ENCODE measurements at places on chromosomes 11 and 22. TPM values are rescaled to one million over a fixed set of nuclear protein-coding genes. Genes with fewer than 3 reads are reported as not detected.

The KDM4E gene
- not detected for total RNA-seq

The MYOD1 gene
- total RNA-seq, result not detected

The PATE2 gene
- total RNA-seq, result not detected

The BRSK2 gene
- 53.2 TPM for total RNA-seq

The DSCAML1 gene
- 2.1 TPM for total RNA-seq

The NNMT gene
- total RNA-seq, result 2.4 TPM

The RIMBP3C gene
- total RNA-seq, result not detected

The TUBA8 gene
- total RNA-seq, result 3.2 TPM

The KCNQ1 gene
- total RNA-seq, result 3.1 TPM

The H19 gene
- 17,961 TPM for total RNA-seq

The TMEM191B gene
- 2.2 TPM for total RNA-seq

The PLA2G3 gene
- 2.6 TPM for total RNA-seq

DNA sequence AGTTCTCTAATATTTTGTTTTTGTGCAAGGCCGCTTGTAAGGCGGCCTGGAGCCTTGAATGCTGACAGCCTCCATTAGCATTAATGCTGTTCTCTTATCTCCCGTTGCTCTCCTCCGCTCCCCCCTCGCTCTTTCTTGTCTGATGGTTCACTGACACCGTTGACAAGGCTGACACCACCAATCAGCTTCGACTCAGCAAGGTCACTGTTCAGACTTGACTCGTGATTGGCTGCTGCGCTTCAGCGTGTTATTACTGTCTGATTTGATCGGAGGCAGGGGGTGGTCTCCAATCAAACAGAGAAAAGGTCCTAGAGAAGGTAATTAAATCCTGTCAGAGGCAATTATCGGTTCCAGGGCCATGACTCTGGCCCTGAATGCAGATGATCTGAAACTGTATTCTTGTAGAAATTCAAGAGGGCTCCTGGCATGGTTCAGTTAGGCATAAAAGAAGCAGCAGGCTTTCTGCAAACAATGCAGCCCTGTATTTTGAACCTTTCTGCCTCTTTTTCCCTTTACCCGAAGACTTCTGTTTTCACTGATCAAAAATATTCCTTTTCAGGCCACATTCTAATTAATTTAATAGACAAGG is 49.3 kb upstream of the MPPED2 start:
- peaks cover 17% of the 10 kb centered on the region for H3K4me1 ChIP-seq
- no peaks in the 10 kb centered on the region for H3K36me3 ChIP-seq
- no peak overlapping the region for H3K27ac ChIP-seq
- peak overlapping the region; percentile 67 for H3K4me3 ChIP-seq
- H3K27me3 ChIP-seq, result no peaks in the 10 kb centered on the region

GRCh38 chr11:19466314-19466713 is 225.6 kb upstream of the E2F8 start:
- H3K36me3 ChIP-seq, result no peaks in the 10 kb centered on the region
- H3K27me3 ChIP-seq, result peaks cover 30% of the 10 kb centered on the region
- H3K27ac ChIP-seq, result no peak overlapping the region
- no peaks in the 10 kb centered on the region for H3K4me1 ChIP-seq
- H3K4me3 ChIP-seq, result no peak overlapping the region

DNA sequence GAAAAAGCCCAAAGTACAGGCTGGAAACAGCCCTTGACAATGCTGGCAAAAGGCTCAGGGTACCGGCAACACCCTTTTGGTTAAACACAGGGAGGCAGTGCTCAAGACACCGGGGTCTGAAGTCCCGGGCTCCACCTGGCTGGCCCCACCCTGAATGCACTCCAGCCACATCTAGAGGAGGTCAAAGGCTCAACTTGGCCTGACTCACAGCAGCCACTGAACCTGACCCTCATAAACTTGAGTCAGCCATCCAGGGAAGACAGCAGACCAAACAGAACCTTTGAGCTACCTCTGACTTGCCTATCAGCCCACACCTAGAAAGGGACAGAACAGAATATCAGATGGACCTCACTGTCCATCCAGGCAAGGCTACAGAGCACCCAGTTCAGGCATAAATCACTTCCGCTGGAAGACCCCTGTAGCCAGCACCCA is 3.8 kb downstream of the CFL1 start:
- H3K27me3 ChIP-seq, result no peaks in the 10 kb centered on the region
- peak overlapping the region; percentile 45 for H3K4me3 ChIP-seq
- peaks cover 17% of the 10 kb centered on the region for H3K4me1 ChIP-seq
- peaks cover 31% of the 10 kb centered on the region for H3K36me3 ChIP-seq

GRCh38 chr11:83521647-83522596 is 235.8 kb upstream of the CCDC90B start:
- no peak overlapping the region for H3K4me3 ChIP-seq
- H3K27ac ChIP-seq, result no peak overlapping the region
- H3K4me1 ChIP-seq, result peaks cover 11% of the 10 kb centered on the region
- H3K27me3 ChIP-seq, result peaks cover 16% of the 10 kb centered on the region

DNA sequence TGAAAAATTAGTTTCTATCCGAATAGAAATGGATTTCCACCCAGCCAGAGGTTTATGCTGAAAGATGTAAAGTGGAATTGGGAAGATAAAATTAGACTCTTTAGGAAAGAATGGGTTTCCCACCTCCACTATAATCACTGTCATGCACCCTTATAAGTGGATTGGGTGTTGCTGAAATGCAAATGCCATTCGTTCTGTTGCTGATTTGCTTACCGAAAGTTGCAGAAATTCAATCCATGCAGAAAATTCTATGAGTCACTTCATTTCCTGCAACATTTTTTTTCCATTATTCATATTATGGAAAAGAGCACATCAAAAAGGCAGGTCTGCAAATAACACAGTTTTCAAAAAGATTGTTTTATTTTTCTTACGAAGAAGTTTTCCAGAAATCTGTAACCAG is 65.6 kb downstream of the LDLRAD3 start:
- H3K4me3 ChIP-seq, result no peak overlapping the region
- peaks cover 4% of the 10 kb centered on the region for H3K36me3 ChIP-seq
- DNase-seq, result no peak

DNA sequence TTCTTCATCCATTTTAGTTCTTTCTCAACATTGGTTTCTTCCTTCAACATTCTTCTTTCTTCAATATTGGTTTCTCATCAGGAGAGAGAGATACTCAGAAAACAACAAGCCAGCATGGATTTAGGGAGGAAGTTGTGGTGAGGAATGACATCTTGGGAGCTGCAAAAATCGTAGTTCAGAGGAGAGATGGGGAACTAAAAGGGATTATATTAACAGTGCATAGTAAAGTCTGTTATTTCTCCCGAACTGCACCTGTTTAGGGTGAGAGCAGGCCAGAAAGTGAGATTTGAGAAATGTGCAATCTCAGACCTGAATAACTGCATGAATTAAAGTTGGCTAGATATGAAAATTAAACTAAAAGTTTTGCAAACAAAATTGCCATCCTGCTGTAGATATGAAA is 94.5 kb downstream of the CASP12 start:
- H3K4me1 ChIP-seq, result peaks cover 2% of the 10 kb centered on the region
- H3K36me3 ChIP-seq, result no peaks in the 10 kb centered on the region
- no peak overlapping the region for H3K4me3 ChIP-seq
- H3K27me3 ChIP-seq, result no peaks in the 10 kb centered on the region
- no peak overlapping the region for H3K27ac ChIP-seq

GRCh38 chr22:50696799-50697561 is 24.4 kb downstream of the SHANK3 start:
- peaks cover 30% of the 10 kb centered on the region for H3K27me3 ChIP-seq
- no peak overlapping the region for H3K27ac ChIP-seq
- peak overlapping the region; percentile 71 for H3K4me3 ChIP-seq
- peaks cover 4% of the 10 kb centered on the region for H3K36me3 ChIP-seq
- H3K4me1 ChIP-seq, result peaks cover 8% of the 10 kb centered on the region

DNA sequence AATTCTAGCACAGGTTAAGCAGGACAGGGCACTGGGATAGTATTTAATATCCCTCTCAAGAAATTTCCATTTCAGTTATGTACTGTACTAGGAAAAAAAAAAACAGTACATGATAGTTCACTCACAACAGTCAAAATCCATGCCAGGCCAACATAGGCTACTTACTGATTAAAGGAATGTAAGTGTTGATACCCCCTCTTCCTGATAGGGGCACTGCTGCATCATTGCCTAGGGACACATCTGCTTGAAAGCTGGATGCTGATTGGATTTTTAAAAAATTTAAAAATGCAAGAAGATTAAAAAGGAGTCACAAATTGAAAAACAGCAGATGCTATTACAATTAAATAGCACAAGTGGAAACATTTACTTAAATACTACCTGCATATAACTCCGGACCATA is 43.4 kb downstream of the APOL5 start:
- no peak for DNase-seq
- peaks cover 17% of the 10 kb centered on the region for H3K4me1 ChIP-seq
- H3K4me3 ChIP-seq, result no peak overlapping the region
- no peaks in the 10 kb centered on the region for H3K27me3 ChIP-seq
- peak overlapping the region; percentile 67 for H3K27ac ChIP-seq
- H3K36me3 ChIP-seq, result peaks cover 30% of the 10 kb centered on the region

- no peak for DNase-seq
- H3K27me3 ChIP-seq, result peaks cover 46% of the 10 kb centered on the region
- no peaks in the 10 kb centered on the region for H3K36me3 ChIP-seq
- peaks cover 13% of the 10 kb centered on the region for H3K4me1 ChIP-seq
Measured at GRCh38 chr11:64097468-64098317, 62.0 kb downstream of the FLRT1 start.

- peaks cover 7% of the 10 kb centered on the region for H3K36me3 ChIP-seq
- H3K4me3 ChIP-seq, result no peak overlapping the region
- no peak for DNase-seq
- no peak overlapping the region for H3K27ac ChIP-seq
Measured at GRCh38 chr11:16989554-16989953, 24.7 kb downstream of the PLEKHA7 start.

GRCh38 chr11:64752175-64752970 is 7.4 kb downstream of the PYGM start:
- no peak for DNase-seq
- H3K36me3 ChIP-seq, result peaks cover 2% of the 10 kb centered on the region
- no peaks in the 10 kb centered on the region for H3K4me1 ChIP-seq
- no peak overlapping the region for H3K4me3 ChIP-seq

GRCh38 chr22:42811459-42811858 is 45.6 kb downstream of the ARFGAP3 start:
- peaks cover 15% of the 10 kb centered on the region for H3K36me3 ChIP-seq
- no peaks in the 10 kb centered on the region for H3K4me1 ChIP-seq
- no peak for DNase-seq
- no peak overlapping the region for H3K4me3 ChIP-seq
- no peaks in the 10 kb centered on the region for H3K27me3 ChIP-seq

GRCh38 chr22:25068707-25069106 is 116.2 kb downstream of the KIAA1671 start:
- H3K4me3 ChIP-seq, result no peak overlapping the region
- peaks cover 2% of the 10 kb centered on the region for H3K4me1 ChIP-seq
- no peak for DNase-seq

DNA sequence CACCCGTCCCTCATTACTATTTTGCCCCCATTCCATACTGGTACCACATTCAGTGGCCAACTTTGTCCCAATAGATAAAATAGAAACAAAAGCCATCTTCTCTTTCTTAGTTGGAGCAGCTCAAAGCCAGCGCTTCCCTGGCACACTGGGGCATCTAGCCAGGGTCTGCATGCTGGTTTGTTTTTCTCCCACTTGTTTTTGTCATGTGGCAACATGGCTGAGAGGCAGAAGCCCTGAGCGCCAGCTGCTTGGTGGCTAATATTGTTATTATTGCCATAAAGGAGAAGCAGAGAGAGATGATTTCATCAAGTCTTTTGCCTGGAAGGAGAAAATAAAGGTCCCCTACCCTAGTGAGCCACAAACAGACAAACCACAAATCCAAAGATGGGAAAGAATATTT is 48.4 kb upstream of the CRTAM start:
- H3K27me3 ChIP-seq, result no peaks in the 10 kb centered on the region
- no peak for DNase-seq
- peaks cover 3% of the 10 kb centered on the region for H3K4me1 ChIP-seq
- H3K27ac ChIP-seq, result no peak overlapping the region

GRCh38 chr11:76776472-76776871 is 6.7 kb upstream of the TSKU start:
- H3K27me3 ChIP-seq, result no peaks in the 10 kb centered on the region
- H3K27ac ChIP-seq, result no peak overlapping the region
- H3K4me3 ChIP-seq, result no peak overlapping the region

GRCh38 chr11:70471254-70471653 is 72.9 kb downstream of the CTTN start:
- H3K36me3 ChIP-seq, result peaks cover 8% of the 10 kb centered on the region
- no peak overlapping the region for H3K4me3 ChIP-seq
- H3K27ac ChIP-seq, result no peak overlapping the region
- H3K27me3 ChIP-seq, result no peaks in the 10 kb centered on the region
- H3K4me1 ChIP-seq, result no peaks in the 10 kb centered on the region

- no peaks in the 10 kb centered on the region for H3K4me1 ChIP-seq
- H3K4me3 ChIP-seq, result no peak overlapping the region
- H3K27me3 ChIP-seq, result peaks cover 51% of the 10 kb centered on the region
- no peak for DNase-seq
- no peak overlapping the region for H3K27ac ChIP-seq
- no peaks in the 10 kb centered on the region for H3K36me3 ChIP-seq
Measured at GRCh38 chr11:32388871-32389770, 46.2 kb downstream of the WT1 start.

DNA sequence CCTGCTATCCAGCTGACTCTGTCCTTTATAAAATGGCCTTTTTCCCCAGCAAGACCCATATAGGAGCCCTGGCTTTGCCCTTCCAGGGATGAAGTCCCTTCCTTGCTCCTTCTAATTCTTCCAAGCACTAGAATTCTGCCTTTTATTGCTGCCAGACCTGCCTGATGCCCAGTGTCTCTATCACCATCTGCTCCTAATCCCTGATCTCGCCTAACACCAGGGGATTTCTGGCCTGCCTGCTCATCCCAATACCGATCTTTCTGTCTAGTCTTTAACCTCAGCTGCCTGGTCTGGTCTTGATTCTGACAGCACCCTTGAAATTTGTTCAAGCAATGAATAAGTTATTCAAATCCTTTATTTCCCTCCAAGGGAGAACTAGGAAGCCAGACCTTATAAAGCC is 150.2 kb downstream of the SPON1 start:
- H3K4me3 ChIP-seq, result no peak overlapping the region
- H3K27me3 ChIP-seq, result no peaks in the 10 kb centered on the region
- no peaks in the 10 kb centered on the region for H3K4me1 ChIP-seq
- DNase-seq, result no peak

DNA sequence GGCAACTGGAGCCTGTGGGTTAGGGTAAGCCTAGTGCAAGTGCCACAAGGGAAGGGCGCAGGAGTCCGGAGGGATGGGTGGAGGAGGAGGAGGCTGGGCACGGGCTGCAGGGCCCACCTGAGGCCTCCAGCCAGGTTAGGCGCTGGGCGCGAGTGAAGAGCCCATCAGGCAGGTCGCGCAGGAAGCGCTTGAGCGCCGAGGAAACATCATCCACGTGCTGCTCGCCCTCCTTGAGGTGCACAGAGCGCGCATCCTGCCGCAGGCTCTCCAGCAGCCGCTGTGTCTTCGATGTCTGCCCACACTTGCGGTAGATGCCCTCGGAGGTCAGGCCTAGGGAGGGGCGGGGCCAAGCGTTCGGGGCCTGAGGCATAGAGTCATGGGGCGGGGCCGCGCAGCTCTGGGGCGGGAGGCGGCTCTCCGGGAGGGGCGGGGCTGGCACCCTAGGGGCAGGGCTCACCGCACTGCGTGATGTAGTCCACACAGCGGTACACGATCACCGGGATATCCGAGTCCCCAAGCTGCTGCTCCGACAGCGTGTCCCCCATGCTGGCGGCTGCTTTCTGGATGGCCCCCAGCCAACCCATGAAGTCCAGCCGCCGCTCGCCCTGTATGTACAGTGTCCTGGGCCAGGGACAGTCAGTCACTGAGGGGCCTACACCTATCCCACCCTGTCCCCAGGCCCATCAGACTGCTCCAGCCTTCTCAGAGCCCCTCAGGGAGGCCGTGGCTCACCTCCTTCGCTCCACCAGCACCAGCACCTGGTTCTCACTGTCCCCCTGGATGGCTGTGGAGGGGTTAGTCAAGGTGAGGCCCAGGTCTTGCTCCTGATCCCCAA is 22.9 kb upstream of the PDE2A start:
- no peak overlapping the region for H3K27ac ChIP-seq
- H3K4me3 ChIP-seq, result no peak overlapping the region
- no peaks in the 10 kb centered on the region for H3K4me1 ChIP-seq
- no peak for DNase-seq
